Activated T-helper 2 cell treated with anti-CD3 and anti-CD28 coated beads, Interferon-gamma antibody, Interleukin-2, Interleukin-4, amounts not matched to agents 10 μg/mL and 5 μg/mL and 100 μg/mL, durations not matched to agents 14 hours and 24 hours and 36 hours (primary cell): ENCODE measurements at places on chromosomes 12 and 14. TPM values are rescaled to one million over a fixed set of nuclear protein-coding genes. Genes with fewer than 3 reads are reported as not detected.

The TM7SF3 gene
- total RNA-seq = 46.7 and 51.5 TPM in 2 replicates

The DEPDC4 gene
- 1.7 and 1.8 TPM in 2 replicates for total RNA-seq

The KRT79 gene
- not detected in 2 replicates for total RNA-seq

The NRIP2 gene
- not detected in 2 replicates for total RNA-seq

The SLC38A6 gene
- total RNA-seq = 4.6 and 5.2 TPM in 2 replicates

The TC2N gene
- 16.1 and 19.9 TPM in 2 replicates for total RNA-seq

The FAM90A1 gene
- total RNA-seq = 0.14 and 0.25 TPM in 2 replicates

The TEX52 gene
- total RNA-seq = not detected in 2 replicates

The CLEC4A gene
- 0.94 TPM in 1 of 2 replicates, not detected in the other for total RNA-seq

The SLC24A4 gene
- not detected in 2 replicates for total RNA-seq

- no peak for DNase-seq
- no peak overlapping the region for H3K4me3 ChIP-seq
- H3K27me3 ChIP-seq = no peaks in the 10 kb centered on the region
- H3K36me3 ChIP-seq = peaks cover 25% of the 10 kb centered on the region
- H3K27ac ChIP-seq = no peak overlapping the region
These were observed 8.6 kb downstream of the ACADS start for GRCh38 chr12:120734210-120734609.

DNA sequence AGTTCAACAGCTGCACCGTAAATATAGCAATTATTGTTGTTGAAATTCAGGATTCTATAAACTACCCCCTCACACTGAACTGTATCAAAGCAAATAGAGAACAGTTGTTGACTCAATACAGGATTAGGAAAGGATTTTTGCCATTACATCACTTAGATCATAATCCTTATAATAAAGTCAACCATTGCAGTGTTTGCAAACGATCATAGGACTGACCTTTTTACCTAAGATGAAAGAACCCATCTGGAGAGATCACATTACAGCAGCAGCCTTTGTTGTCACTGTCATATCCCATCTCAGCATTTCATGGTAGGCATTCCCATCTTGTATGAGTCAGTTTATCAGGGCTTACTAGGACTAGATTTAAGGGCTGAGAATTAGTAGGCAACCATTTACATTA is 96.1 kb downstream of the IPO8 start:
- H3K27me3 ChIP-seq = no peaks in the 10 kb centered on the region
- H3K4me1 ChIP-seq = no peaks in the 10 kb centered on the region
- DNase-seq = no peak
- H3K4me3 ChIP-seq = no peak overlapping the region
- no peaks in the 10 kb centered on the region for H3K36me3 ChIP-seq

GRCh38 chr14:61564618-61565091 is 130.7 kb upstream of the HIF1A start:
- no peak overlapping the region for H3K4me3 ChIP-seq
- no peaks in the 10 kb centered on the region for H3K36me3 ChIP-seq
- H3K27me3 ChIP-seq = peaks cover 15% of the 10 kb centered on the region
- H3K27ac ChIP-seq = no peak overlapping the region
- peaks cover 52% of the 10 kb centered on the region for H3K4me1 ChIP-seq
- DNase-seq = no peak

DNA sequence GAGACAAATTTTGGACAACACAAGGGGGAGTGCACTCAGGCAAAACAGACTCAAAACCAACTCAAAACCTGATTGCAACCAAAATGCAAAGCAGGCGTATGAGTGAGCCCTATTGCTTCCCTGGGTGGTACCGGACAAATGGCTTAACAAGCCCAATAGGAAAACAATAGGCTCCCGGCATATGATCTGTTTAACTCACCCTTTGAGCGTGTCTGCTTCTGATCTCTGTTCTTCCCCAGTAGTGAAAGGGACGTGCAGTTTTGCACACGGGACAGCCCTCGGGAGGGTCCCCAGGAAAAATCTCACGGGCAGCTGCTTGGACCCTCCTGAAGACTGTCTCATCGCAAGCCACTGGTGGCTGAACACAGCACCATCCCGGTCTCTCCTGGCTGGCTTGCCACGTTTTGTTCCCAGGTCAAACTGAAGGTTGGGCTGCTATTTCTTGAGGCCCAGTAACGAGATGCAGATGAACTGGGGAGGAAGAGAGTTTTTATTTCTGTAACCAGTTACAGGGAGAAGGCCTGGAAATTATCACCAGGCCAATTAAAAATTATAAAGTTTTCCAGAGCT is 9.9 kb downstream of the SOAT2 start:
- peaks cover 3% of the 10 kb centered on the region for H3K27me3 ChIP-seq
- H3K4me1 ChIP-seq = no peaks in the 10 kb centered on the region
- no peak overlapping the region for H3K27ac ChIP-seq
- no peak overlapping the region for H3K4me3 ChIP-seq
- DNase-seq = no peak

DNA sequence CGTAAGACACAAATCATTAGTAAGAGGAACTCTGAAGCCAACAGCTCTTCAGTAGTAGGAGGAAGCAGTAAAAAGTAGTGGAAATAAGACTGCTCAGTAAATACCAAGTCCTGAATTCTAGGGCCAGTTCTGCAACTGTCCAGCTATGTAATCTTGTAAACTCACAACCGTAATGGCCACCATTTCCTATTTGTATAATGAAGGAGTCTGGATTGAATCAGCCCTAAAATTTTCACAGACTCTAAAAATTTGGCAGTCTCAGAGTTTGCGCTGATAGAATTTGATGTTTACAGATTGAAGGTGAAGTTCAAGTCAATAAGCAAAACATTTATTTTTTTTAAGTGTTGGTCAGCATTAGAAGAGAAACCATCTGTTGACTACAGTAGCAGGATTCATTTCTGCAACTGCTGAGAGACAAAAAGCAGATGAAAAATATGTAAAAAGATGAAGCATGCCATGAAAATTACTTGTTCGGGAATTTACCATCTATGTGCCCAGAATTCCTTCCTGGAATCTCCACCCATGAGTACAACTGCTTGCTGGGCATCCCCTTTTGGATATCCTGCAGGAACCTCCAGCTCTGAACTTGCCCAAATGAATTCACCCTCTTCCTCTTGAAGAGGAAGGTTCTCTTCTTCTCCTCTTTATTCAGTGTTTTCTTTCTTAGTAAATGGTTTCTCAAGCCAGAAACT is 47.5 kb downstream of the GALNT4 start:
- H3K36me3 ChIP-seq = peaks cover 12% of the 10 kb centered on the region
- DNase-seq = no peak
- H3K4me1 ChIP-seq = peaks cover 27% of the 10 kb centered on the region
- peak overlapping the region; percentile 4 for H3K27ac ChIP-seq
- H3K27me3 ChIP-seq = no peaks in the 10 kb centered on the region
- H3K4me3 ChIP-seq = no peak overlapping the region

DNA sequence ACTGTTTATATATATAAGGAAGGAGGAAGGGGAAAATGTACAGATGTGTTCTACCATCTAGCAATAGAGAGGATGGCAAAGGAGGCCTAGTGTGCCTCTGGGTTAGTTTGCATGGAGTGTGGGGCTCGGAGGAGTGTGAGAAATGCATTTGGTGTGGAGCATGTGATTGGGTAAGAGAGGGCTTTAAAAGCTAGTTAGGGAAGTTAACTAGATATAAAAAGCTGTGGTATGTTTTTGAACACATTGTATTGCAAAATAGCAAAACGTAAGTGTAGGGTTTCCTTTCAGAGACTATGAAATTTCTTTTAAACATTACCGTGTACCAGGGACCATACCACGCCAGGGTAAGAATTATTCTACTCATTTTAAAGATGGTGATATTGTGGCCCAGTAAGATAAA is 53.3 kb upstream of the STXBP6 start:
- no peaks in the 10 kb centered on the region for H3K36me3 ChIP-seq
- H3K27ac ChIP-seq = no peak overlapping the region
- no peak for DNase-seq
- no peak overlapping the region for H3K4me3 ChIP-seq
- no peaks in the 10 kb centered on the region for H3K27me3 ChIP-seq

DNA sequence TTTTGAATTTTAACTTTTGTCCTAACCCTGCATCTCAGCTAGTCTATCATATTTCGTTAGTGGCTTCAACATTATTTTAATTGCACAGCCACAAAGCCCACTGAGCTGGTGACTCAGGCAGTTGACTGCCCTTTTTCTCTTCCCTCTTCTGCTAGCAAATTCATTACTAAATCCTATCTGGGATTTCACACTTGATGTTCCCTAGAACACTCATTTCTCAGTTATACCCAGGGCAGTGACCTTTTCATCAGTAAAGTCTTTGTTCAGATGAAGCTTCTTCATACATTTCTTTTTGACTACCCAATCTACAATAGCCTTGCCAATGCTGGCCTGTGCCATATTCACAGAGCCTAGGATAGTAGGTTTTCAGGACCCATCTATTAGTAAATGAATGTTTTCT is 107.0 kb downstream of the ATXN7L3B start:
- no peak overlapping the region for H3K4me3 ChIP-seq
- no peak overlapping the region for H3K27ac ChIP-seq
- no peaks in the 10 kb centered on the region for H3K36me3 ChIP-seq

DNA sequence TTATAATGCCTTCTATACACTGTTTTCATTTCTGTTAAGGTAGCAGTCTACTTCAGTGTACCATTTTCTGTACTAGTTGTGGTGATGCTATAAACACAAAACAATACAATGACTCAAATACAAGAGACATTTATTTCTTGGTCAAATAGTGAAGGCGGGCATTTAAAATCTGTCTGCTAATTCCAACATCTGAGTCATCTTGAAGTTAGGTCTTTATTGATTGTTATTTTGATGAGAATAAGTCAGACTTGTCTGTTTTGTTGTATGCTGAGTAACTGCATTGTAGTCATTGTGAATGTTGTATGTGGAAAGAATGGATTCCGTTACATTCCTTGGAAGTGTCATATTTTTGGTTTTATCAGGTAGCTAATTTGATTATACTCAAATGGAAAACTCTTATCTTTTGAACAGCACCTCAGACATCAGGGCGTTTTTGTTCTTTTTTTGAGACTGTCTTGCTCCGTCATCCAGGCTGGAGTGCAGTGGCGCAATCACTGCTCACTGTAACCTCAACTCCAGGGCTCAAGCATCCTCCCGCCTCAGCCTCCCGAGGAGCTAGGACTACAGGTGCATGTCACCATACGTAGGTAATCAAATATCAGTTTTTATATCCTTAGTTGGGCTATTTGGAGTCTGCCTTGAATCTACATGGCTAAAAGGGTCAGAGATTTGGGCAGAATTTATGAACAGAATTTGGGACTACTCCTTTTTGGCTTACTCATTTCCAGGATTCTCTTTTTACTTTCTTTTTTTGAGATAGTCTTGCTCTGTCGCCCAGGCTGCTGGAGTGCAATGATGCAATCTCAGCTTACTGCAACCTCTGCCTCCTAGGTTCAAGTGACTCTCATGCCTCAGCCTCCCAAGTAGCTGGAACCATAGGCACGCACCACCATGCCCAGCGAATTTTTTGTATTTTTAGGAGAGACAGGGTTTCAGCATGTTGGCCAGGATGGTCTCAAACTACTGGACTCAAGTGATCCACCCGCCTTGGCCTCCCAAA is 56.8 kb downstream of the PAPLN start:
- DNase-seq = no peak
- peak overlapping the region; percentile 38 for H3K27ac ChIP-seq
- no peaks in the 10 kb centered on the region for H3K27me3 ChIP-seq
- peaks cover 34% of the 10 kb centered on the region for H3K4me1 ChIP-seq

GRCh38 chr14:98140862-98141530 is 1131.0 kb downstream of the BCL11B start:
- peak overlapping the region; percentile 70 for H3K4me3 ChIP-seq
- peak overlapping the region; percentile 87 for H3K27ac ChIP-seq
- H3K27me3 ChIP-seq = no peaks in the 10 kb centered on the region
- no peaks in the 10 kb centered on the region for H3K36me3 ChIP-seq
- no peak for DNase-seq

DNA sequence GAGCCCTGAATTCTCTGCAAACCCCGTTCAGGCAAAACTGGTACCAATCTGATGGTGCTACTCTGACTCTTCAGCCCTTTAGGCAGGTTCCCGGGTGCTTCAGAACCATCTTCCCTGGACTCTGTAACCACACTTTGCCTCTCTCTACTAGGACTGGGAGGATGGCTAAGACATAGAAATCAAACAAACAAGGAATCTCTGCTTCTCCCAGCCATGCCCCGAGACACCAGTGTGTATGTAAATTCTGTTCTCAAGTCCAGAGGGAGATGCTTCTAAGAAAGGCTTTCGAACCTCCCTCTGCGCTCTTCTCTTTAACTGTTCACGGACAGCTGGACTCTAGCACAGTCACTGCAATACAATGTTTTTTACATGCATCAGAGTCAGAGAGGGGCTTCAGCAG is 1.9 kb upstream of the KCNK10 start:
- no peak overlapping the region for H3K4me3 ChIP-seq
- DNase-seq = no peak
- H3K4me1 ChIP-seq = peaks cover 2% of the 10 kb centered on the region
- H3K27me3 ChIP-seq = peaks cover 49% of the 10 kb centered on the region

- H3K27me3 ChIP-seq = peaks cover 25% of the 10 kb centered on the region
- no peak overlapping the region for H3K4me3 ChIP-seq
- H3K4me1 ChIP-seq = peaks cover 2% of the 10 kb centered on the region
- no peak overlapping the region for H3K27ac ChIP-seq
- no peak for DNase-seq
These were observed 2.3 kb upstream of the C14orf39 start for GRCh38 chr14:60488175-60488574.

DNA sequence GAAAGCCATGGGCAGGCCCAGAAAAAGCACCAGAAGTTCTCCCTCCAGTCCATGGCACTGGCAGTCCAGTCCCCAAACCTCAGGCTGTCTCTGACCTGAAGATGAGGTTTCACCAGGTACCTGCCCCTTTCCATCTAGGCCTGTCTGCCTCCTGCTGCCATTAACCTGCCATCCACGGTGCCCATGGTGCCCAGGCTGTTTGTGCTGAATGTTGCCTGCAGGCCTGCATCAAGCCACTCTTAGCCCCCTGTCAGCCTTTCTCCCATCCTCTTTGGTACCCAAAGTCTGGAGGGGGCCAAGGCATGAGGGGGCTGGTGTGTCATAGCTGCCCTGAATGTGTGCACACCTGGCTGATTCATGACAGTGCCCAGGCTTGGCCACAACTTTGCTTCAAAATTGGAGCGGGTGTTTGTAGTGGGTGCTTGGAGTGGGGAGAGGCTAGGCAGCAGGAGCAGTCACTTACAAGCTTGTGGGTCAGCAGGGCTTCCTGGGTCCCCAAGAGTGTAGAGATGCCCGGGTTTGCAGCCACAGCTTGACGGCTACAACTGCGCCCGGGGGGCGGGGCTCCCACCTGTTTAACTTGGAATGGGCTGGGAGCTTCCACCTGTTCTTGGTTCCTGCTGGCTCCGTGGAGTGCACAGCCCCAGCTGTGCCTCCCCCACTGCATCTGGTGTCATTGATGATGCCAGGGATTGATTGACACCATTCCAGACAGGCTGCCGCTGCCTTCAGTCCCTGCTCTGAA is 88.5 kb downstream of the GPHN start:
- H3K36me3 ChIP-seq = no peaks in the 10 kb centered on the region
- H3K4me1 ChIP-seq = peaks cover 7% of the 10 kb centered on the region
- H3K27me3 ChIP-seq = no peaks in the 10 kb centered on the region
- no peak for DNase-seq
- no peak overlapping the region for H3K4me3 ChIP-seq
- no peak overlapping the region for H3K27ac ChIP-seq

- H3K4me3 ChIP-seq = no peak overlapping the region
- no peaks in the 10 kb centered on the region for H3K27me3 ChIP-seq
- H3K27ac ChIP-seq = no peak overlapping the region
- H3K36me3 ChIP-seq = no peaks in the 10 kb centered on the region
- no peaks in the 10 kb centered on the region for H3K4me1 ChIP-seq
These were observed 164.3 kb upstream of the PLEKHA5 start for GRCh38 chr12:18965203-18965602.
